Skeletal muscle cell (primary cell): ENCODE measurements at places on chromosomes 16 and 17.
A peak's percentile ranks its signal among the peaks of the same experiment; 100 is the strongest.

DNA sequence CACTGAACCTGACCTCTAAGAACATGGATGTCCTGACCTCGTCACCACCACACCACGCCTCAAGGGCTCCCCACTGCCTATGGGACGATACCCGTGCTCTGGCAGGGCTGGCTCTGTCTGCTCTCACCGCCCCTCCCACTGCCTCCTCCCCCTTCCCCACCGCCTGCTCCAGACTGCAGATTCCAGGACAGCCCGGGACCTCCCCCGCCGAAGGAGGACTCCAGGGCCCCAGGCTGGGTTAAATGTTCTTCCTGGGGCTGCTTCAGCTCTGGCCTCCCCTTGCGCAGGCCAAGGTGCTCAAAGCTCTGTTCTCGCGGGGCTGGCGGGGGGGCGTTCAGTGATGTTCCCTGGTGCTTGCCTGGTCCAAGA lies 3.1 kb downstream of the NPW start:
- no peak for DNase-seq

DNA sequence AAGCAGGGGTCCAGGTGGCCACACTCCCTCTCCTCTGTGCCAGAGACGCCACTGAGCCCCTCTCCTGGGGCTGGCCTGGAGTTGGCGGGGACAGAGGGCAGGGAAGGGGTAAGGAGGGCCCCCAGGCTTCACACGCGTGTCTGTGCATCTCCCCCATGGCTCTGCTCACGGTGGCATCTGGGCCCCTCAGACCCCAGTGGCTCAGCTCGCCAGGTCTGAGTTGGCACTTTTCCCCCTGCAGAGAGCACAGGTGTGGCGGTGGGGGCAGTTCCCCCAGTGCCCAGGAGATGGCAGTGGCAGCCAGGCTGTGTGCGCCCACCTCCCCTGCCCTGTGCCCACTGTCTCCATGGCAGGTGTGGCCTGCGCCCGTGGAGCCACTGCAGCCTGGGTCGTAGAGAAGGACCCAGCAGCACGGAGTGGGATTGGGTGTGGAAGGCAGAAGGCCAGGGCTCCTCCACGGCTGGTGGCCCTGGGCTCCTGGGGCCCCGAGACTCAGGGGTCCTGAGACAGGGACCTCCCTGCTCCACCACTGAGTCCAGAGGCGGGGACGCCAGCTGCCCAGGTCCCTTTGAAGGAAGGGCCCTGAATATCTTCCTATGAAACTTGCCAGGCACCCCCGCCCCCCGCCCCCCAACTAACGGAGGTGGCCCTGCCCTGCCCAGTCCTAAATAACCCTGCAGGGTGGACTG lies 4.3 kb upstream of the APRT start:
- DNase-seq: no peak

- DNase-seq: no peak
Observed at GRCh38 chr16:69111216-69111875, 5.9 kb downstream of the HAS3 start.

DNA sequence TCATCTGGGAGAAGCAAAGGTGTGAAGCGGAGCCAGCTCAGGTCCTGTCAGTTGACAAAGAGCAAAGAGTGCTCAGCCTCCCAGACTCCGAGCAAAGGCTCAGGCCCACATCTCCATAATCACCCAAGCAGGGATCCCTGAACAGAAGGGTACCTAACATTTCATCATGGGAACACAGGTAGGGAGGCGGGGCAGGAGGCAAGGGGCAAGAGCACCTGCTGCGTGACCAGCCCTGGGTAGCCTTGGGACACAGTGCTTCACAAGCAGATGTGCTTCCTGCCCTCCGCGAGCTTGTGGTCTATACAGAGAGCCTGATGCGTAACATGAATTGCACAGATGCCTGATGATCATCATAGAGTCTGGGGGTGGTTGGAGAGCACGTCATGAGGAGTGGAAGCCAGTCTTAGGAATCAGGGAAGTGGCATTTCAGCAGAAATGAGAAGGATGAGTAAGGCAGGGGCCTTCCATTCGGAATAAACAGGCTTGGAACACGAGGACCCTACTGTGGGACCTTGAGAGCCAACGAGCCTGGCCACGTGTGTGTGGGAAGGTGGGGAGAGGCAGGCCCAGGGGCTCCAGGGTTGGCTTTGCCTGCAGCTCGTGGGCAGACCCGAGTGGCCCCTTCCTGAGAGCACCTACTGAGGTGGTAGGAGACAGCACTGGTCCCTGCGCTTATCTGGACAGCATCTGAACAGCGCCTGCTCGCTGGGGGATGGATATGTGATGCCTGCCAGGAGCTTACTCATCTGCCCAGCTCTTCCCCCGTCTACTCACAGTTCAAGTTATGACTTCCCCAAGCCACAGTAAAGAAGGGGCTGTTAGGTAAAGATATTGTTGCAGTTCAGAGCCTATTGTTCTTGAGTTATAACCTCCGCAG lies 125.8 kb downstream of the CCDC182 start:
- DNase-seq: peak; percentile 35

DNA sequence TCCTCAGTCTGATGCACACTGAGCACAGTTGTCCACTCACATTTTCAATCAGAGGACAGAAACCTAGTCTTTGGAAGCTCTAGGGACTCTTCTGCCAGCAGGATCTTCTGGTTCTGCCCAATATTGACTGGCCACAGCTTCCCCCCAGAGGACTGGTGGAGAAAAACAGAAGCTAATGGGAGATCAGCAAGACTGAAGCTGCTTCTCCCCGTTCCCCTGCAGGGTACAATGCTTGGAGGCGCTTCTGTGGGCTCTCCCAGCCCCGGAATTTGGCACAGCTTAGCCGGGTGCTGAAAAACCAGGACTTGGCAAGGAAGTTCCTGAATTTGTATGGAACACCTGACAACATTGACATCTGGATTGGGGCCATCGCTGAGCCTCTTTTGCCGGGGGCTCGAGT lies 10.3 kb downstream of the EPX start:
- DNase-seq: no peak
